ENCODE measurements at places on chromosomes 5 and 9.

DNA sequence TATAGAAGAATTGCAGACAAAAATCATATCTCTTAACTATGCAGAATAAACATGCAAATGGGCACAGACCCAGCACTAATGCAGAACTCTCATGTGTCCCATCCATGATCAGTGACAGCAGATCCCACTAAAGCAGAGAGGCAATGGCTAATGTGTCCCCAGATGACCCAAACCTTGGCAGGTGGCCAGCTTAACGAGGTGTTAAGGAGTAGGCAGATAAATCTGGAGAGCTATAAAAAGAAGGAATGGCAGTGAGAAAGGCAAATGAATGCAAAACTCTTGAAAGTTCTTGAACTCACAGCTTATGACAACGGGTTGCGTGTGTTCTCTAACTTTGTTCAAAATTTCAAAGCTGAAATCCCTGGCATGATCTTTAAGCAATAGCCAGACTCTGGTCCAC lies 265.4 kb downstream of the RASEF start:
- no peak for DNase-seq

GRCh38 chr9:27532046-27532445 lies 2.4 kb upstream of the MOB3B start:
- no peak for DNase-seq

GRCh38 chr5:17219006-17219422 lies 1.6 kb downstream of the BASP1 start:
- no peak for DNase-seq

DNA sequence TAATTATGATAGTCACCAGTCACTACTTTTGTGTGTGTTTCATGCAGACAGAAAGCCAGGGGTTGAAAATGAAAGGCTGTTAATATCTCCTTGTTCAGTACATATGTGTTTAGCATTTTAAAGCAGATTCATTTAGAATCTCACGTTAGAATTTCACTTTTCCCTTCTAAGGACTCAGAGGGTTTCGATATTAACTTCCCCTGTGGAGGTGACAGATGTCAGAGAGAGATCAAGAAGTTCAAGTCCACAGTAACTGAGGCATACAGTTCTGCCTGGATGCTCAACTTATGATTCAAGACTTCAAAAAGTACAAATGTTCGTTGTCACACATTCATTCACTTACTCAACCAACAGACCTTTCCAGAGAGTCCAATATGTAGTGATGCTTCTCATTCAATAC lies 251.1 kb downstream of the EBF1 start:
- DNase-seq, result no peak

- no peak for DNase-seq
These were observed 10.4 kb downstream of the CXXC5 start for GRCh38 chr5:139658501-139658927.

DNA sequence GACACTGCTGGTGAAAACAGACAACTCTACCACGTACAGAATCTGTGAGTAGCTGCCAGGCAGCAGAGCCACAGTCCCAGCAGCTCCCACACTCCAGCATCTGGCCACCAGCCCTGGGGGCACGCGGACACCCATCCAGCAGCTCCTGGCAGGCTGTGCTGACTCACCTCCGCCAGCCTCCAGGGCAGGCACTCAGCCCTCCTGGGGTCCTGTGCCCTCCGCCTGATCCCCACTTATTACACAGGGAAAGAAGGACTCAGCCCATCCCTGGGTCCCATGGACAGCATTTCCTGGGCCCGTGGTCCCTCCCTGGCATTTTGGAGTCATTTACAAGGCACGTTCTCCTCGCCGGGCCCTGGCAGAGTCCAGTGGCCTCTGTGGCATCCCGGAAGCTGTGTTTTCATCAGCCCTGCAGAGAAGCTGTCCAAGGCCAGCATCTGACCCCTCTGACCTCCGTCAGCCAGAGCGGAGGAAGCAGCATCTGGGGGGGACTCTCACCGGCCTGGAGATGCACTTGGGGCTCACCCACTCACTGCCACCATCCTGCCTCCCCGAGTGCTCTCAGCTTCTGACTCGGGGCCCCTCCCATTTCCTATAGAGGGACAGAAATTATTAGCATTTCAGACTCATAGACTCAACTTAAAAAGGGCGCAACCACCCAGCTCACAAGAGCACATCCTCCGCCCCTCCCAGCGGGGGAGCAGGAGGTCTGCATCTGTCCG lies 21.6 kb downstream of the PAEP start:
- no peak for DNase-seq

DNA sequence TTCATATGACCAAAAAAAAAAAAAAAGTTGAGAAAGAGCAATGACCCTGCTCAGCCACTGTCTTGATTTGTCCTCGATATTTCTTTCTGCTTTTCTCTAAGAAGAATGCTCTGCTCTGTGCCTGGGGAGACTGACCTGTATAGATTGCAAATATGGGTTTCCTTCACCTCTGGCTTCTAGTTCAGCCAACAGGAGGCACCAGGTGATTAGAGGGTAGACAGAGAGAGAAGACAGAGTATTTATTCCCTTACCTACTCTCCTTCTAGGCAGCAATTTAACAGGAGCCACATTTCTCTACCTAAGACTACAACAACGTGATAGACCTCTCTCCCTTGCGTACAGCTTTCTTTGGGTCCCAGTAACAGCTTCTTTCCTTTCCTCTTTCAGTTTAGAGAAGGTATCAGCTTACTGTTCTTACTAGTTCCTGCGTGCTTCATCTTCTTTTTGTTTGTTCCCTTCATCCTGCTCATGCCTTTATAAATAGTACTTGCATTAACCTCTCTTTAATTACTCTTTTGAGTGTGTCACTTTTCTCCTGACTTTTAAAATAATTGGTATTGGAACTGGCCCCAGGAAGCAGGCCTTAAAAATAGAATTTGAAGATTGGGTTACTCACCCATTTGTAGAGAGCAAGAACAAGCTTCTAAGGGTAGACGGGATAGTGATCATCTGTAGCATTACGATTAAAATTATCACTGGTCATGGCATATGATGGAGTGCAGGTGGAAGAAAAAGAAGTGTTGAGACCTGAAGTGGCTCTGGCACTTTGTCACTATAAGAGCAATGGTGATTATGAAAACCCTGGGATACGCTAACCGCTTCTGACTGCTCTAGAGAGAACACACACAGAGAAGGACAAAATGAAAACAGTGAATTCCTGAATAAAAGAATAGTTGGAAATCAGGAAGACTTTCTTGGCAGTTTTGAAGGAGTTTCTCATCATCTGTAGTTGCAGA lies 161.2 kb upstream of the FSTL4 start:
- no peak for DNase-seq

DNA sequence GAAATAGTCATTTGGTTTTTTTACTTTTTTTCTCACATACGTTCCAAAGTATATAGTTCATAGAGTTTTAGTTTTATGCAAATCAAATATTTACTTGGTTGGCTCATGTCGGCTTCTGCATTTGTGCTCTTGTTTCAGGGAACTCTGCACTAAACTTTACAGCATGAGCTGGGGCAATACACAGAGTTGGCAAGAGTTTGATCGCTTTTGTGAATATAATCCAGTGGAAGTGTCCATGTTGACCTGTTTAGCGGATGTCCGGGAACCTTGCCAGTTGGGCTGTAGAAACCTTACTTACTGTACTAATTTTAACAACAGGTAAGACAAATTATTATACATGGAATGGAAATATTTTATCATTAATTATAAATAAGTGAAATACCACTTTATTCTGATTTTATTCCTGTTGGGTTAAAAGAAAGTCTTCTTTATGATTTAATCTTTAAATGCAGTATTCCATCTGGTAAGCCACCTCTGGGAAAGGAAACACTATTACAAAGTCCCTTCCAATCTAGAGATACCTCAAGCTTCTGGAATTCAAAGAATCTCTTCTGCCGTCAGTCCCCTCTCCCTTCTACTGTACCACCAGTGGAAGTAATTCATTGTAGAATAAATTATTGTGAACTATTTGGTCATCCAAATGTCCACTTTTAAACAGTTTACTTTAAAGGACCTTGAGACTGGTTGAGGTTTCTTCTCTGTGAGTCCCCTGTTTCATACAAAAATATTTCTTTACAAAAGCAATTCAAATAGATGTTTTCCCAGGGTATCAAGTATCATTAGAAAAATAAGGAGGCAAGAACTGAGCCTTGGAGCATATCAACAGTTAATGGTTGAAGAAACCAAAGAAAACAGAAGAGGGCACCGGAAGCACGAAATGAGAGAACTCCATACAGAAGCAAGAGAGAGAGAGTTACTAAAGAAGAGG lies 45.2 kb upstream of the GLIPR2 start:
- DNase-seq, result no peak

DNA sequence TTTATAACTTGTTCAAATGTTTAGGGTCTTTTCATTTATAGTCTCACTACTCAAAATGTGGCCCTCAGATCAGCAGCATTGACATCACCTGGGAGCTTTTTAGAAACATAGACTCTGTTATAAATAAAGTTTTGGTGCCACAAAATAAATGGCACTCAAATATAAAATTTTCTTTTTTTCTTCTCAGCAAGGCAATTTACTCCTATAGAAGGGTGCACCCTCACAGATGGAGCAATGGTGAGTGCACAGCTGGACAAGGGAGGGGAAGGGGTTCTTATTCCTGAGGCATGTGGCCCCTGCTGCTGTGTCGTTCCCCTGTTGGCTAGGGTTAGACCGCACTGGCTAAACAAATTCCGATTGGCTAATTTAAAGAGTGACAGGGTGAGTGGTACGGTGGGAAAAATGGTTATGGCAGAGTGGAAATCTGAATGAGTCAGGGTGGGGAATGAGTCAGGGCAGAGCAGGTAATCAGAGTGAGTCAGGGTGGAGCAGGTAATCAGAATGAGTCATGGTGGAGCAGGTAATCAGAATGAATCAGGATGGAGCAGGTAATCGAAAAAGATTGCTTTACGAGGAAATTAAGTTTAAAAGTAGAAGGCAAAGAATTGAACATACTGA lies 31.8 kb upstream of the C7 start:
- no peak for DNase-seq

DNA sequence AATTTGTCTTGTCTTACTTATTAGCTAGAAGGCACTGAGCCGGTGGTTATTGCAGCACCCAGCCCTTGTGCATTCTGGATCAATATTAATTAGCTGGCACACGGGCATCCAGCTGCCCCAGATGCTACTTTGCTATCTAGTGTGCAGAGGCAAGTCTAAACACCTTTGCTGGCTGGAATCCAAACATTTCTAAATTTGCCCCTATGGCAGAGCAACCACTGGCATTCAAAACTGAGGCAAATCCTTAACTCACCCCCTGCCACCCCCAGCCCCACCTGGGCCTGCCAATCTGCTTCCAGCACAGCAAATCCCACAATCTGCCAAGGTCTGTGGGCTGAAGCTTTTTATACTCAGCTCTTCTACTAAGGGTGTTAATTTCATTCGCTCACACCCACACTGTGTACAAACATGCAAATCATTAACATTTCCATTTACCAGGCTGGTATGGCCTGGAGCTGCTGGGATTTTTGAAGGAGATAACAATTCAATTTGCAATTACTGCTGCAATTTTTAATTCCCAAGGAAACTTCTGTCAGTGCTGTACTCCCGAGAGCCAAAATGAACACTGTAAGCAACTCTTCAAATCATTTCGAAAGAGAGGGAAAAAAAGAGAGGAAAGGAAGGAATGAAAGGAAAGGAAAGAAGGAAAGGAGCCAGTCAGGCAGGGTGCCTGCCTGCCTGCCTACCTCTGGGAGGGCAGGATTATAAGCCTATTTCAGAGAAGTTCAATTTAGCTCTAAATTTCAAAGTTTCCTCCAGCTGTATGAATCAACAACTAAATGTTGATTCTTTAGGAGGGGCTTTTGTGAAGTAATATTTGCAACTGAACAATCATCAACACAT lies 35.5 kb downstream of the RAPGEF1 start:
- no peak for DNase-seq

- no peak for DNase-seq
These were observed 152.8 kb upstream of the TRPC7 start for GRCh38 chr5:136518174-136518573.

DNA sequence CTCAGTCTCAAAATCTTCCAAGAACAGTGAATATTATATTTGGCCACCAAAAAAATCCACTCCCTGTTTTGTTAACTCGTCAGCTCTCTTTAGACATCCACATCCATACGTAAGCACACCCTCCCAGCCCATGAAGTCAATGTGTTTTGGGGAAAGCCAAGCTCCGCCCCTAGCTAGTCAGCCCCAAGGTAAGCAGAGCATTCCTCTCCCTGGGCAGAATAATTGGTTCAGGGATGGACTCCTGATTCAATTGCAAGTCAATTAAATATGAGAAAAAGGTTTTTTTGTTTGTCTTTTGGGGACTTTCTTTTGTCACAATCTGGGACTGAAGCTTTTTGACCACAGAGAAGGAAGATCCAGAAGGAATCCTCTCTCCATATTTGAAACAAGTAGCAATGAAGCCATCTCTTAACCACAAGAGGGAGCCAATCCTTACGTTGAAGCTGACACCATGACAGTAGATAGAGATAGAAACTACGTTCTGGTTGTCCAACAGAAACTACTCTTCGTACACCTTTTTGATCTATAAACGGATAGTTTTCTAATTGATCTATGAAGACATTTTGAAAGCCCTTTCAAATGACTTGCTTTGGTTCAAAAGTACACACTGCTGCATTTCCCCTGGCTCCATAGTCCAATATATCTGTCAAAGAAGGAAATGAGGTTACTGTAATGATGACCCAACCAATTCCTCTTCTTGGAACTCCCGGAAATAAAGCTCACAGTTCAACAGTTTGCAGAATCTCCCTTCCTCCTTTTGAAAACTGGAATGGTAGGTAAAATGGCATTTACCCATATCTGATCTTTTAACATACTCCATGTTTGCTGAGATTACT lies 166.4 kb downstream of the TLE1 start:
- DNase-seq, result no peak

DNA sequence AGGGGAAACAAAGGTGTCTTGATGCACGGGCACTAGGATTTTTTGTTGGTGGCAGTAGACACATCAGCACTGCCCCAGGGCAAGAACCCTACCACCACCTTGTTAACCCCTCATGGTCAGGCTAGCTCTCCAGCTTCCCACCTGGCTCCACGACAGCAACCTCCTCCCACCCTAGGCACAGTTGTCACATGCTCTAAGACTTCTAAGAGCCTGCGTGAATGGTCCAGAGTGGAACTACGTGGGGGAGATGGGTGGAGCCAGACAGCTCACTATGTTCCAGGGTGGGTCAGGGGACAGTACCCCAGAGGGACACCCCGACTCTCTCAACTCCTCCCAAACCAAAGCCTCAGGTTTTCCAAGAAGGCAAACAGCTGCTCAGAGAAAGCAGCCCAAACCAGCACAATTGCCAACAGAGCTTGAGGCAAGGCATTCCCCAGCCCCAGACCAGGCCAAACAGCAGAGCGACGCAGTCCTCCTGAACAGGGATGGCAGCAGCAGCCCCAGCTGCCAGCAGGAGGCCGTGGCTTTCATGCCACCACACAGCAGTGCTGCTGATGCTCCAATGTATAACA lies 78.0 kb downstream of the NRG2 start:
- no peak for DNase-seq

GRCh38 chr5:132334812-132335211 lies 34.7 kb upstream of the SLC22A5 start:
- no peak for DNase-seq

- DNase-seq, result no peak
These were observed 140.6 kb upstream of the PRLR start for GRCh38 chr5:35370871-35371270.

GRCh38 chr9:89659473-89659872 lies 54.7 kb downstream of the GADD45G start:
- DNase-seq, result no peak

GRCh38 chr9:105637787-105638395 lies 24.4 kb upstream of the TAL2 start:
- DNase-seq, result no peak

- DNase-seq, result no peak
These were observed 93.5 kb downstream of the PPP2R2B start for GRCh38 chr5:146785065-146785464.

All from CD4-positive, alpha-beta T cell treated with Interleukin-6 for 4 hours (primary cell).